ENCODE measurements at places on chromosomes 7 and 10.

- no peak for DNase-seq
Measured at GRCh38 chr7:103766660-103767059, 222.8 kb downstream of the RELN start.

- DNase-seq = no peak
Measured at GRCh38 chr7:158362912-158363905, 224.4 kb downstream of the PTPRN2 start.

DNA sequence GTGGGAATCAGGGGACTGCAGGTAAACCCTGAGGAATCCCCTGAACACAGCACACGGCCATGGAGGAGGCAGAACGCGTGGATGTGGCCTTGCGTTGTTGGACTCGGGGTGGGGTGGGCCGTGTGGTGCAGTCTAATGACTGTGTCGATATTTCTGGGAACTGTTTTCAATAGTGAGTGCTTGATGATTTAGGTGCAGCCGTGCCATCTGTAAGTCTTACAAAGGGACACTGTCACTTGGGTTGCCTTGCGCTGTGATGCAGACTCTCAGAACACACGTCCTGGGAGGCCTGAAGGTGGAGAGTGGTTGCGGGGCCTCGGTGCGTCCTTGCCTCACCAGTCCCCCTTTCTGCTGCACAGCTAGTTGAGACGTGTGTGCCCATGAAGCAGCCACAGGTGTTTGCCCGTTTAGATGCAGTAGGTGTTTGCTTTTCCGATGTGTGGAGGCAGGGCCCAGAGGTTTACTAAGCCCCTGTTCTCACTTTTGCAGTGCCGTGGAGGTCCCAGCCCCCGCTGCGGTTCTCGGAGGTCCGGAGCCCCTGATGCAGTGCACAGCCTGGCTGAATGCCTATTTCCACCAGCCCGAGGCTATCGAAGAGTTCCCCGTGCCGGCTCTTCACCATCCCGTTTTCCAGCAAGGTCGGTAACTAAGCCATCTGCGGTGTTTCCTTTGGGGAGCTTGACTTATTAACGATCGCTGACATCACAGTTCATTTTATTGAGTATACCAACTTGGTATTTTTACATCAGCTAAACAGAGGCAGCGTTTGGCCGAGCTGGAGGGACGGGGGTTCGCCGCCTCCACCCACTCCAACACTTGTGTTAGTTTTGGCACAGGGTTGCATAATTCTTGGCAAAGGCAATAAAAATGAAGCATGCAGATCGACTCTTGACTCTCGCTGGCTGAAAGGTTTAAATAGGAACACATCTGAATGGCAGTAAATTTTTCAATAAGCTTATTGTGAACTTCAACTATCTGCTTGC lies 240.7 kb downstream of the MGMT start:
- DNase-seq = no peak

DNA sequence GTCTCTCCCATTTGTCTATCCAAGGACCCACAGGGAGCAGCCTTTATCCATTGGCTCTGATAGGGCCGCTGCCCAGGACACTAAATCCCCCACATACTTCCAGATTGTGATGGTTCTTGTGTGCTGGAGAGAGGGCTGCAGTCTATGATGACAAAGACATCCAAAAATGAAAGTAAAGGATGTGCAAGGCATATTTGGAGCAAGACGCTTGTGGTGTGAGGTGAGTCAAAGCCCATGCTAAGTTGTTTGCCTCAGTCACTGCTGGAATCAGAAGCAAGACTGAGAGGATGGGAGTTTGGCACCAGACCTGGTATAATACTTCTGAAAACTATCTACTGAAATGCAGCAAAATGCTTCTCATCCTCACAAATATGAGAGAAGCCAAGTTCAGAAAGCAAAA lies 22.7 kb downstream of the ZNF22 start:
- DNase-seq = no peak

- no peak for DNase-seq
Measured at GRCh38 chr10:125976960-125977605, 80.7 kb downstream of the FANK1 start.

GRCh38 chr10:111075577-111076185 lies 1.1 kb upstream of the ADRA2A start:
- no peak for DNase-seq

DNA sequence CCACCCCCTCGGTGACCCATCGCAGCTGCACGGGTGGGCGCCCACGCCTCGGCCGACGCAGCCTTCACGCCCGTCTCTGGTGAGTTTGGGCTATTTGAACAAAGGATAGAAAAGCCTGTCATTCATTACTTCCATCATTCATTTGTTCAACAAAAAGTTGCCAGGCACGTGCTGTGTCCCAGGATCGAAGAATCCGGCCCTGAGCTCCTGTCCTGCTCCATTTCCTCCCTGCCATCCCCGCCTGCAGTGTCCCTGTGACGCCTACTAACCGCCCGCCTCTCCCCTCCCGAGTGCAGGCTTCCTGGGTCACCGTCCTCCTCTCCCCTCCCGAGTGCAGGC lies 340.1 kb downstream of the WDR37 start:
- DNase-seq = no peak

GRCh38 chr7:34057956-34058355 lies 152.6 kb downstream of the BMPER start:
- DNase-seq = no peak

- no peak for DNase-seq
Measured at GRCh38 chr7:157644946-157645345, 308.1 kb downstream of the DNAJB6 start.

DNA sequence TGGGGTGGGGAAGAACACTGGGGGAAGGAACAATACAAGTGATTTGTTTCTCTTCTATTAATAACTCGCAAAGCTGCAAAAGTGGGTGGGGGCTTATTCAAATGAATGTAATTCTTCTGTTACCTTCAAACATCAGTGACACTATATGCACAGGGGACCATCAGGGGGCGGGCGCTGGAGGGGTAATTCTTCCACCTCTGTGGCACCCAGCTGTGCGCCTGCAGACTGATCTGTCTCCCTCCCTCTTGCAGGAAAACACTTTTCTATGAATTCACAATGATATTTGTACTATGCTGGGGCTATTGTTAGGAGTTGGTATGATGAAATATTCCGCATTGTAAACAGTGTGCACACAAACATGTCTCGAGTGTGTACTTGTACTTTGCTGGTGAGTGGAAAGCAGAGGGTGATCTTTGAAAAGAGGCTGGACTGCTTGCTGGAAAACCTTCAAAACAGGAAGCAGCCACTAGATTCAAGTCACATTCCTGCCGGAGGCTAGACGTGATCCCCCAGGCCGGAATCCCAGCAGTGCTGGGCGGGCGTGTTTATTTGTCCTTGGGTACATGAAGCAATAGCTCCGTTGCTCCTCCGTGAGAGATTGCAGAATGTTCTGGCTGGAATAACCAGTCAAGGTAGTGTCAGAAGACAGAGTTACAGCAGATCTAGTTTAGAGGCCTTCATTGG lies 15.8 kb upstream of the BNIP3 start:
- no peak for DNase-seq

DNA sequence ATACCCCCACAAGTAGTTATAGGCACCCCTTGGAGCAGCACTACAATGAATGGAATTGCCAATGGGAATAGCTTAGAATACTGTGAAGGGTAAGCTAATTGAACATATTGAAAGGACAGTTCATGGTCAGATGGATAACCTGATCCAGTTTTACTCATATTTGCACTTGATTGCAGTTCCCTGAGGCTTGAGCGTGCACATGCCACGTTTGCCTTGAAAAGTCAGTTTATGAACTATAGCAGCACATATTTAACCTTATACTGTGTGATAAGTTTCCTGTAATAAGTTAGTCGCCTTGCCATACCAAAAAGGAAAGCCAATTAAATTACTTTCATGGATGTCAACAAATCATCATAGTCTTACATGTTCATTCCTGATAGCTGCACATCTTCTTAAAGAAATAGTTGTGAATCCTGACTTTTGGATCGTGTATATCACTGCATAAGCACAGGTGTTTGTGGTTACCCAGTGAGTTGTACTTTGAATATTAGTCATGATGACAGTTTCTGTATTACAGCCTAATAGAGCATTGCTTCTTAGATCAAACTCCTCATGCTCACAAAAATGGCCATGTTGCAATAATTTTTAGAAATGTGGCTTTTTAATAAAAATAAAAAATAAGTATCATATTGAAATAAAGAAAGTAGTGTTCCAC lies 21.6 kb downstream of the DNTT start:
- no peak for DNase-seq

- DNase-seq = no peak
Measured at GRCh38 chr10:51651063-51651462, 48.3 kb downstream of the CSTF2T start.

DNA sequence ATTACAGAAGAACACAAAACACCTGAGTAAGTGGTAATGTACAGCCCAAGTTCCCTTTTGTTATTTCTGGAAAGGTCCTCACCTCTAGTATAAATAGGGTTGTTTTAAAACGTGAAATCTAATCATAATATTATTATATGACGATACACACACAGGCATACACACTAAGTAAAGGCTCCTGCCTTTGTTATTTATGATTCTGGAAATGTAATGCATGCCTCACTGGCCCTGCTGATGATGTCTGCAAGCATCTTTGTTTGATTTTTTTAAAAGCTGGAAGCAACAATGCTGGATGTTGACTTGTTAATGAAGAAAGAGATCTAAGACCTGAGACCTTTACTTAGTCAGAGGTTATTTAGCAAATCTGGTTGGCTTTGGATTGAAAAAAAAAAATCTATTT lies 307.4 kb upstream of the SORCS1 start:
- no peak for DNase-seq

GRCh38 chr7:4681218-4681851 lies 760 bp upstream of the FOXK1 start:
- no peak for DNase-seq

- DNase-seq = no peak
Measured at GRCh38 chr7:74371381-74372341, 82.0 kb upstream of the GTF2IRD1 start.

DNA sequence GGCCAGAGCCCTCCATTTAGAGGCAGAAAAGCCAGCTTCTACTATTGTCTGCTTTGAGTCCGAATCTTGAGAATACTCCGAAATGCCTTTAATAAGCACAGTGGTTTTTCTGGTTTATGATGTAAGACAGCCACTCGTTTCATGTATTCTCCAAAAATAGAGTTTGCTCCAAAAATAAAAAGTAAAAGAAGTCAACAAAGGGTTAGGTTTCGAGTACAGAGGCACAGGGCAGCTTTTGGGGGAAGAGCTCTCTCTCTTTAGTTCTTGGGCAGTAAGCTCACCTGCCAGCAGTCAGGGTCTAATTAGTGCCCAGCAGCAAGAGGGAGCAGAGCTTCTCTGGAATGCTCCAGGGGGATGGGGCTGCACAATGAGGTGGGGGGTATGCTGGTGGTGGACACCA lies 20.2 kb downstream of the CREB3L2 start:
- DNase-seq = no peak

DNA sequence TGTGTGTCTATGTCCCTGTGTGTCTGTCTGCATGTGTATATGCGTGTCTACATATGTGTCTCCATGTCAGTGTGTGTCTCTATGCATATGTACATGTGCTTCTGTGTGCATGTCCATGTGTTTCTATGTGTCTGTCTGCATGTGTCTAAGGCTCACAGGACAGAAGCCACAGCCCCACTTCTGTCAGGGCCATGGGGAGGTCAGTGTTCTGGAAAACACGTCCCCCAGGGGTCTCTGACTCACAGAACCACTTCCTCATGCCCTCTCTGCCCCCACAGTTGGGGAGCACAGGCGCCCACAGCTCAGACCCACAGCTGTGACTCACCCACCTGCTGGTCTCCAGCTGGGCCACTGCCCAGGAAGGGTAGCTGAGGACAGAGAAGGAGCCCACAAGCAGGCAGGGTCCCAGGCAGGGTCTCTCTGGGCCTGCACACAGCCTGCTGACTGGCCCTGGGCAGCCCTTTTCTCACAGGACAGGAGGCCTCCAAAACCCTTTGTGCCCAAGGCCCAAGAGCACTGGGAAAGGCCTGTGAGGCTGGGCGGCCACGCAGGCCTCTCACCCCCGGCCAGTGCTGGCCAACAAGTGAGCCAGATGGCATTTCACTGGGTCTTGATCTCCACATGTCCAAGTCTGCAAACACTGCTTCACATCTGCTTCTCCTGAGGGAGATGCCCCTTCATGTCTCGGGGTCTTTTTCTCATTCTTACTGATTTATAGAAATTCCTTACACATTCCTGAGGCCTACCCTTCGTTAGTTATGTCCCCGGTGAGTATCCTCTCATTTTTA lies 102.9 kb upstream of the FAM20C start:
- DNase-seq = peak; percentile 97

- no peak for DNase-seq
Measured at GRCh38 chr10:28043941-28044340, 45.1 kb upstream of the ODAD2 start.

DNA sequence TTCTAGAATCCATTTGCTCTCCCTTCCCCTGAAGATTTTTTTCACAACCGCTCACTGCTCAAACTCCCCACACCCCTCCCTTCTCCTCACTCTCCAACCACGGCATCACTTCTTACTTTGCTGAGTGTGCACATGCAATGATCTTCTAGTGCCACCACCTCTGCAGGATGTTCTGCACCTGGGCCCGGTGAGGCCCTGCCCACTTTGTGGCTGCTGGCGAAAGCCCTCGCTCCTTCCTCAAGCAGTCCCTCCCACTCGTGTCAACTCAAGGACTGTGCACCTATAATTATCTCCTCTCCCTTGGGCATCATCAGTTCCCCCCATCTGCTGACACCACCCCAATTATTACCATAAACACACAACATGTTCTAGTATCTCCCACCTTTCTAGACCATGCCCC lies 91.0 kb upstream of the LANCL2 start:
- DNase-seq = no peak

GRCh38 chr7:45162311-45162845 lies 4.8 kb downstream of the RAMP3 start:
- DNase-seq = no peak

- no peak for DNase-seq
Measured at GRCh38 chr10:102191956-102192355, 34.1 kb upstream of the ELOVL3 start.

DNA sequence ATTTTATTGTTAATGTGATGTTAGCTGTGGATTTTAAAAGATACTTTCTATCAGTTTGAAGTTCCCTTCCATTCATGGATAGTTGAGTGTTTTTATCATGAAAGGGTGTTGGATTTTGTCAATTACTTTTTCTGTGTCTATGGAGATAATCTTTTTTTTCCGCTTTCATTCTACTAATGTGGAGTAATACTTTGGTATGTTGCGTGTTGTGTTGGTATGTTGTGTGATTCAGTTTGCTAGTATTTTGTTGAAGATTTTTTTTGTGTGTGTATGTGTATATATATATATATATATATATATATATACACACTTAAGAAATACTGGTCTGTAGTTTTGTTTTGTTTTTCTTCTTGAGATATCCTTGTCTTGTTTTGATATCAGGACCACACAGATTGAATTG lies 100.3 kb downstream of the CCSER2 start:
- DNase-seq = no peak

- DNase-seq = no peak
Measured at GRCh38 chr7:24826662-24827020, 69.4 kb upstream of the GSDME start.

- no peak for DNase-seq
Measured at GRCh38 chr7:90777465-90777864, 181.3 kb downstream of the CDK14 start.

GRCh38 chr7:112735261-112735660 lies 54.9 kb downstream of the TMEM168 start:
- DNase-seq = no peak

Data from inflammatory macrophage (primary cell).